Activated CD4-positive, alpha-beta T cell treated with anti-CD3 and anti-CD28 coated beads, Interleukin-2, amount 50 U/mL, for 16 hours (primary cell): ENCODE measurements at places on chromosomes 2 and 18.

GRCh38 chr2:181805228-181806038 is 86.1 kb upstream of the ITPRID2 start:
- DNase-seq, result no peak

DNA sequence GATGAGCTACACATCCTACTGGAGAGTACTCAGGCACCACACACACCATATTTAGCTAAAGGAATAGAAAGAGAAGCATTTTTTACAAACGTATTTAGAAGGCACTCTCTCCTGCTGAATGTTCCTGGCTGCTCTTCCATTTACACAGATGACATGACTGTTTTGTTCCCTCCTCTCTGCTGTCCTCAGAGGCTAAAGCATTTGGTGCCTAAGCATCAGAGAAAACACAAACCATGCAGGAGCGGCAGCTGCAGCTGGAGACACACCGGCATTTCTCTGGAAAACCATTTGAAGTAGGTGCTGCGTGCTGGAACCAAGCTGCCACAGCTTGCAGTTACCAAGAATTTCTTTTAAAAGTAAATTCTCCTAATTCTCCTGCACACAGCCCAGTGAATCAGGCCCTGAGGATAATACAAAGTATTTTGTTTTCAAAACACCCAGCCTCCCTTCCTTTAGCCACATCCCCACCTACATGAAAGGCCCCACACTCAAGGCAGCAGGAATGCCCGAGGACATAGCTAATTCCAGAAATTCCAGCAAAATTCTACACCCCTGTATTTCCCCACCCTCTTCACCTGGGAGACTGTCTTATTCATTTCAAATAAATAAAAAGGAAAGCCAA is 488.9 kb upstream of the SOX11 start:
- DNase-seq, result no peak

GRCh38 chr2:217597681-217598080 is 405.1 kb downstream of the TNS1 start:
- no peak for DNase-seq

- DNase-seq, result no peak
Measured at GRCh38 chr2:221500501-221501209, 71.4 kb downstream of the EPHA4 start.

- DNase-seq, result no peak
Measured at GRCh38 chr2:182821182-182821581, 45.3 kb downstream of the FRZB start.

DNA sequence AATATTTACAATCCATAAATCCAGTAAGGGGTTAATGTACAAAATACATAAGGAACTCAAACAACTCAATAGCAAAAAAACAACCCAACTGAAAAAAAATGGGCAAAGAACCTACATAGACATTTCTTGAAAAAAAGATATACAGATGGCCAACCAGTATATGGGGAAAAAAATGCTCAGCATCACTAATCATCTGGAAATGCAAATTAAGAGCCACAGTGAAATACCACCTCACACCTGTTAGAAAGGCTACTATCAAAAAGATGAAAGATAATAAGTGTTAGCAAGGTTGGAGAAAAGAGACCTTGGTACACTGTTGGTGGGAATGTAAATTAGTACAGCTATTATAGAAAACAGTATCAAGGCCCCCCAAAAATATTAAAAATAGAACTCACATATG is 14.6 kb downstream of the AP1S3 start:
- DNase-seq, result no peak

DNA sequence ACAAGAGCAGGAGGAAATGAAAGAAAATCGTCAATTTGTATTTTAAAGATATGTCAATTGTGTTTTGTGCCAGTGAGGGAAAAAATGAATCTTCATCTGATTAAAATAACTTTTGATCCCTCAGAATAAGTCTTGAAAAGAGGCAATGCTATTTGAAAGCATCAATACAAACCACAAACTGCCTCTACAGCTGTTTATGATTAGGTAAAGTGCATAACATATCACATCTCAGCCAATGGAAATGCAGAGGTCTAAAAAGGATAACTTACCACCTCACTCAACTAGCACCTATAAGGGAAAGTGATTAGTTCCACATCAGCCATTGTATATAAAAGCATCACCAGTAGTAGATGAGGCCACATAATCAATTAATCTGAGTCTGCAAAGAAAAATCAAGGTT is 492.2 kb upstream of the CDH2 start:
- no peak for DNase-seq

GRCh38 chr2:36478332-36478738 is 119.6 kb downstream of the FEZ2 start:
- no peak for DNase-seq

- DNase-seq, result peak; percentile 59
Measured at GRCh38 chr2:61853086-61853846, 594 bp downstream of the FAM161A start.

DNA sequence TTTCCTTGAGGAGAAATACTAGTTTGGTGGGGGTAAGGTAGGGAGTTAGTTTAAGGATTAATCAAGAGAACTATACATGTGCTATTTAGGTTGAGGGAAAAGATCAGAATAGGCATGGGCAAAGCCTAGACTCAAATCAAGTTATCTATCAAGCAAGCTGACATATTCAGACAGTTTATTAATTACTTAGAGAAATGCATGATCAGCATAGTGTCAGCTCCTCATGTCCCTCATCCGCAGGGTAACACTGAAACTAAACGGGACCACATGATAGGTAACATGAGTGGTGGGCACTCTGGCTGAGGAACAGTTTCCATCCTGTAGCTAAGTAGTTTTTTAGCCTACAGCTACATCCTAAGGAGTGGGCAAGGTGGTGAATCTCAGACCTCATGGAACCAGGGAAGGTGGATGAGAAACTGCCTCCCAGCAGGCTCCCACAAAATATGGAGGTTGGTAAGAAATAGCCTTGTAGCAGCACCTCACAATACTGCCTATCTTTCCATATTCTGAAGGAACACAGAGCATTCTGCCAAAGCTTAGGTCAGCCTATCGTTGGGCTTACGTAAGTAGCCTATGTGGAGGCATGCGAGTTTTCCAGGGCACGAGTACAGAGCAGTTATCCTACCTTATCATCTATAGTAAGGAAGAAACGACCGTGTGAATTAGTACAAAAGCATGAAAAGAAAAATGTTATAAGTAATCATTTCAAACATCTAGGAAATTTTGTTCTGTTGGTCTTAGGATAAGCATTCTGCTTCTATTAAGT is 18.4 kb downstream of the ZC3H6 start:
- no peak for DNase-seq

- DNase-seq, result no peak
Measured at GRCh38 chr18:56678836-56679565, 27.8 kb downstream of the WDR7 start.

- DNase-seq, result no peak
Measured at GRCh38 chr2:185676316-185676715, 62.3 kb upstream of the FSIP2 start.

DNA sequence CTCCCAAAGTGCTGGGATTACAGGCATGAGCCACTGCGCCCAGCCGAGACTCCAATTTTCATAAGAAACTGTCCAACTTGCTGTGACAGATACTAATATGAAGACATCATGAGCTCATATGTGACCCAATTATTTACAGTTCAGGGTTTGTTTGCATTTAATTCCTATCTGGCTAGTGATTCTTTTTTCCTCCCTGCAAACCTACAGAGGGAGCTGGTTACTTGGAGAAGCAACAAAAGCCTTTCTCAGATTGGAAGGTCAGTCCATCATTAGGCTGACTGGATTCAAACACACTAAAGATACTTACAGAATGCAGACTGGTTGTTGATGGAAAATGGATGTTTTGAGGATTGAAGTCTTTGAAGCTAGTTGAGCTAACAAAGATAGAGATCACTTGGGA is 176.4 kb downstream of the ANKRD44 start:
- no peak for DNase-seq

DNA sequence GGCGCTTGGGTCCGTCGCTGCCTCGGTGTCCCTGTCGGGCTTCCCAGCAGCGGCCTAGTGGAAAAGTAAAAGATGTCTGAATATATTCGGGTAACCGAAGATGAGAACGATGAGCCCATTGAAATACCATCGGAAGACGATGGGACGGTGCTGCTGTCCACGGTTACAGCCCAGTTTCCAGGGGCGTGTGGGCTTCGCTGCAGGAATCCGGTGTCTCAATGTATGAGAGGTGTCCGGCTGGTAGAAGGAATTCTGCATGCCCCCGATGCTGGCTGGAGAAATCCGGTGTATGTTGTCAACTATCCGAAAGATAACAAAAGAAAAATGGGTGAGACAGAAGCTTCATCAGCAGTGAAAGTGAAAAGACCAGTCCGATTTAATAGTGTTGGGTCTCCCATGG is 8.0 kb downstream of the HES6 start:
- DNase-seq, result no peak

GRCh38 chr2:102317715-102318114 is 6.4 kb downstream of the IL1RL1 start:
- no peak for DNase-seq

GRCh38 chr2:218017211-218018053 is 14.6 kb upstream of the TNS1 start:
- DNase-seq, result no peak

DNA sequence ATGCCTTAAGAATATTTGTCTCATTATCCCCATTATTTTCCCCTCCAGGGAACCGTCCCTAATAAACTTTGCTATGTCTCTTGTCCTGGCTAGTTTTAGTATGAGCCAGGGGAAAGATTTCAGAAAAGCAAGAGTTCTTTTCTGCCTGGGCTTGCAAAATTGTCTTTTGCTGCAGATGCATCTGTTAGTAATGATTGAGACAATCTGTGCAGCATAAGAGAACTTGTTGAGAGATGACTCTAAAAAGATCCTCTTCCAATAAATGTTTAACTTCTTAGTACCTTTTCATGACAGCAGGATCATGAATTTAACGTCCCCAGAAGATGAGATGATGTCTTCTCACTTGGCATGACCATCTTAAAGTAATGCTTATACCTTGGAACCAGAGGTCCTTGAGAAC is 172.5 kb upstream of the CREB1 start:
- DNase-seq, result no peak

DNA sequence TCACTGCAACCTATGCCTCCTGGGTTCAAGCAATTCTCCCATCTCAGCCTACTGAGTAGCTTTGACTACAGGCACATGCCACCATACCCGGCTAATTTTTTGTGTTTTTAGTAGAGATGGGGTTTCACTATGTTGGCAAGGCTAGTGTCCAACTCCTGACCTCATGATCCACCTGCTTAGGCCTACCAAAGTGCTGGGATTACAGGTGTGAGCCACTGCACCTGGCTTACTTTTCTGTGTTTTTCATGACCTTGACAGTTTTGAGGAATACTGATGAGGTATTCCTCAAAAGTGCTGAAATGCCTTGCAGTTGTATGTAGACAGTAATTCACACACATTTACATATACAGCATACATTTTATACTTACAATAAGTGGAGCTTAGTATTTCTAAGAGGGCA is 126.1 kb downstream of the PHLPP1 start:
- DNase-seq, result no peak

DNA sequence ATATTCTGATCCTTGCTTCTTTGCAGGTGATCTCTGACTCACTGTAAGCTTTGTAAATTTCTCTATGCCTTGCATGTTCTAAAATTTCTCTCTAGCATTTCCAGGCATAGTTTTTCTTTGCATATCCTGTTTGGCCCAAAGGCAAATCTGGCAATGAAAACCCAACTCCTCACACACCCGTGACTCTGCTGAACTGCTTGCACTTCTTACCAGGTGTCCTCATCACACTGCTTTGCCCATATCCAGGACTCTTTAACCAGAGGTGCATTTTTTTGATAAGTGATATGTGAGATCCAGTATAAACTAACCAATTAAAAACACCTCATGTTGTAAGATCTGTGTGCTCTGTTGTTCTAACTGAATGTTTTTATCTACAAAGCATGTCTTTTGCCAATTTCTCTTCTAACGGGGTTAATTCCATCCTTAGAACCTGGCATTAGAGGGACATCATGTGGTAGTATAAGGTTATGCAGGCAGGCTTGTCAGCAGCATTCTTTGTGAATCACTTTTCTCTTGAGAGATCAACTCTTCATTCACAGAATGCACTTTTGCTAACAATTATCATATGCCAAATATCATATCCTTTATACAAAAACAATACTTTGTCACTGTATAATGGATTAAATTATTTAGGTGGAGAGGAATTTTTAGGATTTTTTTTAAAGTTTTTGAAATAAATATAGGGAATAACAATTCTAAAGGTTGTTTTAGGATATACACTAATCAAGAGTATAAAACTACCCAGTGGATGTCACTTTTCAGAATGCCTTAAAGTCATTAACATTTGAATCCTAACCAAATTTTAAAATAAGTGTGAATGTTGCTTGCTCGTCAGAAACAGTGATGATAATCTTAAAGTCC is 20.8 kb upstream of the TMX3 start:
- DNase-seq, result peak; percentile 38

DNA sequence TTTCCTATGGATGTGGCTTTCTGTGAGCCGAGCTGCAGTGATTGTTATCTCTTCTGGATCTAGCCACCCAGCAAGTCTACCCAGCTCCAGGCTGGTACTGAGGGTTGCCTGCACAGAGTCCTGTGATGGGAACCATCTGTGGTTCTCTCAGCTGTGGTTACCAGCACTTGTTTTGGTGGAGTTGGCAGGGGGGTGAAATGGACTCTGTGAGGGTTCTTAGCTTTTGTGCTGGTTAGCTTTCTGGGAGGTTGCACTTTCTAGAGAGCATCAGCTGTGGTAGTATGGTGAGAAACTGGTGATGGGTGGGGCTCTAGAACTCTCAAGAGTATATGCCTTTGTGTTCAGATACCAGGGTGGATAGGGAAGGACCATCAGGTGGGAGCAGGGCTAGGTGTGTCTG is 45.4 kb upstream of the MYL1 start:
- DNase-seq, result no peak
